Gastrocnemius medialis (tissue), 4 donors: ENCODE measurements at places on chromosomes 1 and 21.

GRCh38 chr1:212967801-212968200 is 17.5 kb downstream of the VASH2 start:
- DNase-seq: no peak
- H3K27me3 ChIP-seq: no peaks in the 10 kb centered on the region
- H3K4me1 ChIP-seq: peaks cover 18% of the 10 kb centered on the region
- no peak overlapping the region for H3K27ac ChIP-seq
- H3K36me3 ChIP-seq: no peaks in the 10 kb centered on the region

- H3K27me3 ChIP-seq: no peaks in the 10 kb centered on the region
- no peaks in the 10 kb centered on the region for H3K4me1 ChIP-seq
- no peaks in the 10 kb centered on the region for H3K36me3 ChIP-seq
- no peak overlapping the region for H3K27ac ChIP-seq
- H3K4me3 ChIP-seq: no peak overlapping the region
These were observed 32.0 kb downstream of the LHX9 start for GRCh38 chr1:197948926-197949899.

GRCh38 chr21:21232320-21232719 is 234.1 kb downstream of the NCAM2 start:
- H3K36me3 ChIP-seq: no peaks in the 10 kb centered on the region
- H3K27me3 ChIP-seq: no peaks in the 10 kb centered on the region
- no peak for DNase-seq
- H3K4me3 ChIP-seq: no peak overlapping the region
- H3K4me1 ChIP-seq: no peaks in the 10 kb centered on the region

DNA sequence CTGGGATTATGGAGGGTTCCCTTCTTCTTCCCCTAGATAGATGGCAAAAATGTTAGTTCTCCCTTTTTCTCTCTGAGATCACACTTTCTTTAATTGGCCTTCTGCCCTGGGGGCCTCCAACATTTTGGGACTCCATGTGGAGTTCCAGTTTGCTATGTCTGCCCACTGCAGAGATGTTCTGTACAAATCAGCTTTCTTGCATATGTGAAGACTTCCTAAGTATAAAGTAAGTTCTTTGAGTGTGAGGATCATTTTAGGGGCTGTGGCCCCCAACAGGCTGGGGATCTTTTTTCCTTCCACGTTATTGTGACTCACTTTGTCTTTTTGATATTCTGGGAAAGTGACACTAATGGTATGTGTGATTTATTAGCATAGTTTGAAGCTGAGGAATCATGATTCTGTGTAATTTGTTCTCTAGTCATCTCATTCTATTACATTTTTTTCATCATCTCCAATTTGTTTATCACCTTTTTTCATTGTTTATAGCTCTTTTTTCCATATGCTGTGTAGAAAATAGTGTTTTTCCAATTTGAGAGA is 48.2 kb downstream of the HHAT start:
- H3K27ac ChIP-seq: no peak overlapping the region
- H3K4me1 ChIP-seq: no peaks in the 10 kb centered on the region
- H3K27me3 ChIP-seq: no peaks in the 10 kb centered on the region
- H3K4me3 ChIP-seq: no peak overlapping the region
- H3K36me3 ChIP-seq: no peaks in the 10 kb centered on the region

GRCh38 chr1:209398313-209398991 is 185.1 kb upstream of the CAMK1G start:
- H3K36me3 ChIP-seq: no peaks in the 10 kb centered on the region
- H3K4me1 ChIP-seq: no peaks in the 10 kb centered on the region
- peak; percentile 16 for DNase-seq

DNA sequence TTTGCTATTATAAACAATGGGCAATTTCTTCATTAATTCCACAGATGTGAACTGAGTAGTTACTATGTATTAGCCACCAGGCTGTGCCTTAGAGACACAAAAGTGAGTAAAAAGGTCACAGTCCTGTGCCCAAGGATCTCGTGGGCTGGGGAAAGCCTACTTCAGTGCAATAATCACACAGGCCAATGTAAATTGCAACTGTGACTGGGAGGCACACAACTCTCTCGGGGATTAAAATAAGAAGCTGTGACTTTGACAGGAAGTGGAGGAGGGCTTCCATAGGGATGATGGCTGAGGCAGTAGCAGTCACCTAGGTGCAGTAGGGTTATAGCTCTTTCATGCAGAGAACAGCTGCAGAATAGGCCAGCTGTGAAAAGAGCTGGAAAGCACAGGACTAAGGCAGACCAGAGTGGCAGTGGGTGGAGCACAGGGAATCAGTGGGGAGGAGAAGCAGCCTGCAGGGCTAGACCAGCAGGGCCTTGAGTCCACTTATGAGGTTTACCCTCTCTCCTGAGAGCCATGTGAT is 121.9 kb downstream of the MAB21L3 start:
- no peaks in the 10 kb centered on the region for H3K36me3 ChIP-seq
- no peaks in the 10 kb centered on the region for H3K27me3 ChIP-seq
- H3K4me1 ChIP-seq: no peaks in the 10 kb centered on the region
- DNase-seq: no peak

GRCh38 chr21:39673736-39674135 is 61.0 kb downstream of the B3GALT5 start:
- no peak overlapping the region for H3K4me3 ChIP-seq
- H3K27me3 ChIP-seq: no peaks in the 10 kb centered on the region
- H3K4me1 ChIP-seq: peaks cover 4% of the 10 kb centered on the region
- no peaks in the 10 kb centered on the region for H3K36me3 ChIP-seq

DNA sequence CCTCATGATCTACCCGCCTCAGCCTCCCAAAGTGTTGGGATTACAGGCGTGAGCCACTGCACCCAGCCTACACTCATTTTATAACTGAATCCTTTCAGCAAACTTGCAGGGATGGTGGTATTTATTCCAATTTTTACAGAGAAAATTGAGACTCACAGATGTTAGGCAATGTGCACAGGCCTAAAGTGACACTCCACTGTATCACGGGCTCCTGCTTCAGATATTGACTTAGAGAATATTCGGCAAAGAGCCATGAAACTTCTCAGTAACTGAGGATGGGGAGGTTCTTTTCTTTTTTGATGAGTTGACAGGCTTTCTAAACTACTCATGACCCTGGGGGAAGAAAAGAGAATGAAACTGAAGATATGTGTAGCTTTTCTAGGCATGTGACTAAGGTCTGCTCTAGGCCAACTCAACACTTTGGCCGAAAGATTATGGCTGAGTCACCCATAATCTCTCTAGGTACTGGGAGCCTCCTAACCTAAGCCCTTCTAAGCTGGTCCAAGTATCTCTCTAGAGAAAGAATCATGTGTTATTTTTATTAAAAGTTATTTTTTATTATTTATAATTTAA is 19.9 kb upstream of the PTCH2 start:
- no peak overlapping the region for H3K4me3 ChIP-seq
- no peaks in the 10 kb centered on the region for H3K36me3 ChIP-seq
- no peaks in the 10 kb centered on the region for H3K27me3 ChIP-seq
- H3K27ac ChIP-seq: no peak overlapping the region
- peaks cover 7% of the 10 kb centered on the region for H3K4me1 ChIP-seq
